ENCODE measurements at places on chromosomes 1 and 21. TPM values are rescaled to one million over a fixed set of nuclear protein-coding genes. Genes with fewer than 3 reads are reported as not detected.
A peak's percentile ranks its signal among the peaks of the same experiment; 100 is the strongest.

The DHDDS gene
- total RNA-seq = 51.6 TPM

The APCS gene
- total RNA-seq = not detected

The USH2A gene
- 0.21 TPM for total RNA-seq

The LDLRAD1 gene
- total RNA-seq = not detected

The BARHL2 gene
- not detected for total RNA-seq

GRCh38 chr1:231855361-231855760 is 228.8 kb downstream of the DISC1 start:
- no peak for DNase-seq

DNA sequence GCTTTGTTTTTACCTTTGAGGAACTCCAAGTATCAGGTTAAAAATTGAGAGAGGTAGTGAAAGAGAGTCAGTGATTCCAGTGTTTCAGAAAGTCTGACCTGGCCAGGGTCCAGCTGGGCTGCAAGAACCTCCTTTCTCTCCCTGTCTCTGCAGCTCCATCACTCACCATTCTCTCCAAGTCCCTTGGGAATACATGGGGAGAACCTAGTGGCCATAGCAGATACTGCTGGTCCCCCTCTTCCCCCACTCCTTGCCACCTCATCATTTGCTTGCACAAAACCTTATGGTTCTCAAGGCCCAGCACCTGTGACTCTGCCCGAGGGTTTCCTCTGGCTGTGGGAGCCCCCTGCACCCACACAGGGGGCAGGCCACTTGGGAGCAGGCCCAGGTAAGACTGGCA is 279.5 kb downstream of the KIF26B start:
- no peak for DNase-seq

DNA sequence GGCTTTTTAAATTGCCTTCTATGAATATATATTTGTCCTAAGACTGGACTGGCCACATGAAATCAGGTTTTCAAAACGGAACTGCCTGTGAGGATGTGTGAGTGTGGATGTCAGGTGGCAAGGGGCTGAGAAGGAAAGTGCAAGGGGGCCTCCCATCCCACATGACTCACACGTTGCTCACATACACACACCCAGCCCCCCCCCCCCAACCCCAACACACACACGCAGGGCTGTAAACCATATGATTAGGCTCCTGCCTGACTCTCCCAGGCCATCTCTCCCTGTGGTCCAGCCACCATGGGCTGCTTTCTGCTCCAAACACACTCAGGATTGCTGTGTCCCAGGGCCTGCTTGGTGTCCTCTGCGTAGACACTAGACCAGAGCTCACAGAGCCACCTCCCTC is 22.4 kb downstream of the DEGS1 start:
- DNase-seq = peak; percentile 16

- no peak for DNase-seq
Observed at GRCh38 chr1:91863498-91863897, 22.5 kb downstream of the TGFBR3 start.

DNA sequence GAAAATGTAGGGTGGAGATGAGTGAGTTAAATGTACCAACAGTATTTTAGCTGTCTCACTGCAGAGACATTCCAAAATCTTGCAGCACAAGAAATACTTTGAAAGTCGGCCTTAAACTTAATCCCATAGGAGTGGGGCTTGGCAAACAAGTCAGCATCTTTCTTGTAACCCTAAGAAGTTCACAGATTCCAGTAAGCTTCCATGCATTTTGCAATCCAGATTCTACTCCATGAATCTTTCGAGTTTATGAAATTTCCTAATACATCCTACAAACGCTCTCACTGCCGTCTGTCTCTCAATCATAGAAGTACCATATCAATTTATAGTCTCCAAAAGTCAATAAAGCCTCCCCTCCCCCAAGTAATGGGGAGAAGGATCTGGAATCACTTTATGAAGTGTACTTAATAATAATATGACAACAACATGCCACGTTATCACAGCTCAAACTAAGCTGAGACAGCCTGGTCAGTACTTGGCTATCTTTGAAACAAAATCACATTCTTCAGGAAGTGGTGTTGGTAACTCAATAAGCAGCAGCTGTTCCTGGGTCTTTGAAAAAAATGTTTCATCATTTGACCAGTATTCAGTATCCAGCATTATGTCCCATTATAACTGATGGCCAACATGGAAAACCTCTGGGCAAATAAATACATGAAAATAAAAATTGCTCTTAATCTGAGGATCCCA is 317.4 kb upstream of the RUNX1 start:
- DNase-seq = peak; percentile 97

DNA sequence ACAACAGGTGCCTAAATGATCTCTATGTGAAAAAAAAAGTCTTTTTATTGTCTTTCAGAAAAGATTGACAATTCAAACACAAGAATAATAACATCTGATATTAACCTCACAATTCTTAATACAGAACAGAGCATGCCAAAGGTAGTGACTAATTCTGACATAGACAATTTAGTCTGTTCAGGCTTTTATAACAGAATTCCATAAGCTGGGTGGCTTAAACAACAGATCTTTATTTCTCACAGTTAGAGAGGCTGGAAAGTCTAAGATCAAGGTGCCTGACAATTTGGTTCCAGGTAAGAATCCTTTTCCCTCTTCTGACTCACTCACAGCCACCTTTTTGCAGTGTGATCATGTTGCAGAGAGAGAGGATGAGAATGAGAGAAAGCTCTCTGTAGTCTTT is 27.0 kb downstream of the DPYD start:
- no peak for DNase-seq

DNA sequence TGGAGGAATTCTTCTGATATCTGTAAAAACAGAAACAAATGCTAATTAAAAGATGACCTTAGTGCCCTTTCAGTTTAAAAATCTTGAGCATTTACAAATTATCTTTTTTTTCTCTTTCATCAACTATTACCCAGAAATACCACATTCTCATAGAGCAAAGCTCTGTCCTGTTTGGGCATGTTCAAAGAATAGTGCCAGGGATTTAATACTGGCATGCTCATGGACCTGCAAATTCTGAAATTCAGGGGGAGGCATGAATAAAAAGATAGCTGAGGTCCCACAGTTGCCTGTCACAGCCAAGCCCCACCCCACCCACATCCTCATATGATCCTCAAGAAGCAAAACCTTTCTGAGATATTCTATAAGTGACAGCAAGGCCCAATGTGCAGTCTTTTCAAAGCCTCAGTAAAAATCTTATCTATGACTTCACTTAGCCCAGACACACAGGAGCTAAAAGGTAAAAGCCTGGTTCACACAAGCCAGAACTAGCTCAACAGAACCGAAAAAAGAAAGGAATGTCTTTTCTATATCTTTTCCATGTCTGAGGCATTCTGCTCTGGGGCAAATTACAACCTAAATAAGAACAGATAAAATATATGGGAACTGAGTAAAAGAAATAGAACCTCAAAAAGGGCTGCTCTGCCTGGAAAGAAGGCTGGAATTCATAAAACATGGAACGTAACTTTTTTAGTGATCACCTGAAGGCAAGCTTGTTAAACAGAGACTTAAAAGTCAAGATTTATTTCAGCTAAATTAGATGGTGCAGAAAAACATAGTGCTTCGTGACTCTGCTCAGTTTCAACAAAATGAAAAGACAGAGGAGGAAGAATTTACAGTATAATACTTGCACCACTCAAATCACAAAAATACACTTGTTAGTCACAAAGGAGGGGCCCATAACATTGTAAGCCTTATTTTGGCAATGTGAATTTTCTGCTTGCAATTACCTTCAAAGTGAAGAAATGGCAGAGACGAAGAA is 11.0 kb downstream of the WLS start:
- DNase-seq = no peak

GRCh38 chr21:35005077-35005476 is 44.0 kb downstream of the RUNX1 start:
- DNase-seq = no peak

DNA sequence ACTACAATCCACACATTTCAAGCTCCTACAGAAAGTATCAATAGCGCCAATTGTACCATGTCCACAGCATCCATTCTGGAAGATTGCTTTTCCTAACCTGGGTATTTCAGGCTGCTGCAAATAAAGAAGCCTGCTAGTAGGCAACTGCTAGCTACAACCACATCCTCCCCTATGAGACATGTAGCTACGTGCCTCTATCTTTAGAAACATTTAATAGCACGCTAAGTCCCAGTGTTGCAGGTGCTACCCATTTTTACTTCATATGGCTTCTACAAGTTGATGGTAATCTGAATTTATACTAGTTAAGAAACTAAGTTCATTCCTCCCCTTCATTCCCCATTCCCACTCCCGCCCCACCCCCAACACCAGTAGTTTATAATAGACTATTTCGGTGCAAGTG is 7.4 kb upstream of the AMPD1 start:
- DNase-seq = no peak

DNA sequence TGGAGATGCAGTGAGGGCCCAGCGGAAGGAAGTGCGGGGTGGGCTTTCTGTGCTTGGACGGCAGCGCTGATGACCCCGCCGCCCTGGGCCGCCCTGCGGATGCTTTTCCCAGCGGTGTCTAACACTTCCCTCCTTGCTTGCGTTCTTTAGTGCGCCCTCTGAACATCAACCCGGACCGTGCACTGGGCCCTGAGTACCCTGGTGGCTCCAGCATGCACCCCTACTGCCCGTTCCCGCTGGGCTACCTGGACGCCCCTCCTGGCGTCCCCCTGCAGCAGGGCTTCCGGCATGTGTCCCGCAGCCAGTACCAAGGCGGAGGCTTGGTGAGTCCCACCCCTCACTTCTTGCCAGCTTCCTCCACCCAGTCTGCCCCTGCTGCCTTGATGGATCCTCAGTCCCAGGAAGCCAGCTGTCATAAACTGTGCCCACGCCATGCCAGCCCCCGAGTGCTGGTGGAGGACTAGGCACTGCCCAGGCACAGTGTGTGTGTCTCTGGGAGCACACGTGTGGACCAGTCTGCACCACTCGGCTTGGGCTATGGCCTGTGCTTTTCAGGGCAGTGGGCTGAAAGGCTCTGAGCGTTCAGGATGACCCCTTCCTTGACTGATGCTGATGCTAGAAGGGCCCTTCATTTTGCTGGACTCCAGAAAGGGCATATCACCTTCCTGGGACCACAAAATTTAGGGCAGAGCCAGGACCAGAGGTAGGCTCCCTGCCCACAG is 2.3 kb downstream of the DMRTB1 start:
- no peak for DNase-seq

- DNase-seq = no peak
Observed at GRCh38 chr1:16162163-16162822, 6.4 kb upstream of the EPHA2 start.

GRCh38 chr21:24634749-24635148 is 972.5 kb downstream of the MRPL39 start:
- DNase-seq = no peak

- DNase-seq = no peak
Observed at GRCh38 chr21:36212513-36212780, 55.8 kb downstream of the DOP1B start.

DNA sequence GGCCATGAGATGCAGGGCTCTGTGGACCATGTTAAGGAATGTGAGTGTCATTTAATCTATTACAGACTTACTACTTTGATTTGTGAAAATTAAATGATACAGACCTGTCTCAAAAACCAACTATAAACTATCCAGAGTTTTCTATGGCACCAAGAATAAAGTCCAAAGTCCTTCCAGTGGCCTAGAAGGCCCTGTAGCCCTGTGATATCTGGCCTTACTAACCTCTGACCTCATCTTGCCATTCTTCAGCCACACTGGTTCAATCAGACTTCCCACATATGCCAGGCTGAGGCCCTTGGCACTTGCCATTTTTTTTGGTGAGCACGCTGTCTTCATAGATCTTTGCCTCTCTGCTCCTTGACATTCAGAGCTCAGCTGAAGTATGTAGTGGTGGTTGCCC is 7.7 kb downstream of the NTPCR start:
- no peak for DNase-seq

- peak; percentile 60 for DNase-seq
Observed at GRCh38 chr1:177975588-177976495, 6.0 kb upstream of the SEC16B start.

DNA sequence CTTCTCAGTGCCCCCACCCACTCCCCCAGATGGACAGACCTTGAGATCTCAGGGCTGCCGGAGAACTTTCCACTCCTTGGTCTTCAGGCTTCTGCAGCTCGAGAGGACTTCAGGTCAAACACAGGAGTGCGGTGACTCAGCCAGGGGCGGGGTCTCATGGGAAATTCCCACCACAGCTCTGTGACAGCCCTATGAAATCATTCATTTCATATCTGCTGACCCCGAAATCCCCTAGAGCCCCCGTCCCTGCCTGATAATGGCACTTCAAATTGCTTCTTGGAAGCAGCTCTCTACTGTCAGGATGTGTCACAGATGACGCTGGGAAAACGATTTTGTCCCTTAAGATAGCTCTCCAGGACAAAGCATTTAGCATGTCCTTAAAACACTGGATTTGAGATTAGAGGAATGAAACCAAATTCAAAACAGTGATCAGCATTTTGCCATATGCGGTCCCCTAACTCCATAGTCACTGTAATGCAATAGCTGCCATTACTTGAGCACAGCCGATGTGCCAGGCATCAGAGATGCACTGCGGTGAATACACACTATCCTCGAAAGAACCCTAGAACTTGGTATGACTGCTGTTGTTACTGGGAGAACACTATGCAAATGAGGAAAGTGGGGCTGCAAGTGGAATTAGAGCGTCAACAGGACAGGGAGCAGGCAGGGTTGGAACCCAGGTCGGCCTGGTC is at the start of gene TNFRSF9:
TSS of gene TNFRSF9 (minus strand) at position 95 of the 692 bp plus-strand sequence. CDS start 845 bp downstream, outside the sequence.
- peak; percentile 24 for DNase-seq

DNA sequence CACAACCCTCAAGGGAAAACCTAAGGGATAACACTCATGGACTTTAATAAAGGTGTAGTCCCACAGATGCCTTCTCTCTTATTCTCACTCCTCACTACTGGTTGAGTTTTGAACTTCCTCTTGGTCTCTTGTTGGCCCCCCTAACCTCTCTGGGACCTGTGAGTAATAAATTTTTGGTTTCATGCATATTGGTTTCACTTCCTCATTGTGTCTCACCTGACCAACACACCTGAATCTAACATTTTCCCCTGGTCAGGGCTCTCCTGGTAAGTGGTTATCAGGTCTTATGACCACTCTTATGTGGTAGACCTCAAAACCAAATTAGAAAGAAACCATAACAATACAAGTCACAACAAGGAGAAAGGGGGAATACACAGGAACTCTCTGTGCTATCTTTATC is 60.5 kb upstream of the PRMT6 start:
- DNase-seq = no peak

DNA sequence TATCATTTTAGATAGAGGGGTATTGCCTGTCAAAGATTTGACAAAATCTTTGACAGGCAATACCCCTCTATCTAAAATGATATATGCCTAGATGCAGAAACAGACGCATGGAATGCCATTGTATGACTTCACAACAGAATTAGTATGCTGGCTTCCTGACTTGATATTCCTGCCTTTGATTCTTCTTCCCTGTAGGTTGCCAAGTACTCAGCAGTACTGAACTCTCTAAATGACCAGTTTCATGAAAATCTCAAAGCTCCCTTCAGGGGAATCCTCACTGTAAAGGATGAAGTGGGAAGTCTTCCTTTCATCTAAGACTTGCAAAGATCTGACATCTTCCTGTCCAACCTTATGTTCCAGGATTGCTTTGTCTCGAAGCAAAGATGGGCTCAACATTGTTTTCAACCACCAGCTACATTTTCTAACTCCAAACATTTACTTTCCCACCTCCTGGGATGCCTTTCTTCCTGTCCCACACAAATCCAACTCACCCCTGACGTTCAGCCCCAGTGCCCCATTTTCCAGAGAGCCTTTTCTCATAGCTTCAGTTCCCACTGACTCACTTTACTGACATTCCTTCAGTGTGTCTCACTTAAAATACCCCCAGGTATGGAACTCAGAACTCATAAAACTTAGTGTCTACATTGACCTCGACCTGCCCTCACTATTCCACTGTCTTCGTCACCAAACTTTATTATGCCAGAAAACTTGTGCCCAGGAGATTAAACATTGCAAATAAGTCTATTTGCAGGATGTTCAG is 67.3 kb upstream of the KCNJ6 start:
- no peak for DNase-seq

- peak; percentile 52 for DNase-seq
Observed at GRCh38 chr1:234533034-234533891, 54.3 kb upstream of the TARBP1 start.

Data from myocyte (in vitro differentiated cells).